WERI-Rb-1 (cell line): ENCODE measurements at places on chromosomes 6 and 20.

DNA sequence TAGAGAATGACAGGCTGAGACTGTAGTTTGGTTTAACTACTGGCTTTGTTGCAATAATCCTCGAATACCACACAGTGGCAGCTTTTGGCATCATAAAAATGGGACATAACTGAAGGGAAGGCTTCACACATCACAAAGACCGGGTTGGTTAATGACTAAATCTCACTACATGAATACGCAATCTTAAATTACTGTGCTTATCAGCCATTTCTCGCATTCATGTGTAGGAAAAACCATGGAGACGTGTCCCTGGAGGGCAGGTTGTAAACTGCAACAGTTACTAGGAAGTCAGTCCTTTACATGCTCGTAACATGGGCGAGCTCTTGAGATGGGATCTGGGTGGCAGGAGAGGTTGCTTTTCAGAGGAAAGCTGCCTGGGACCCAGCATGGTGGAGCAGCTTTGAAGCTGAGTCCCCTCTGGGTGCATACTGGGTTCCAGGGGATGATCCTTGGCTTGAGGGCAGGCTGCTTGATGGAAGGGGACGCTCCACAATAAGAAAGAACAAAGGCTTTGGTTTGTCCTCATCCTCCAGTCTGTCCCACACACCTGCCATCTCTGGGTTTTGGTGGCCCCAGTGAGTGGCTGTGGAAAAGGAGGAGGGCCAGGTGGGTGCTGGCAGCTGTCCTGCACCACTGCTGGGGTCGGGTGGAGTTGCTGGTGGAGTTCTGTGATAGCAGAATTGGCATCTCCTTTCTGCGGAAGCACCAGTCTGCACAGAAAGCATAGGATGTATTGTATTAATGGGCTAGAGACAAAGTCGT lies 2.1 kb downstream of the RPS21 start:
- no peak for DNase-seq

DNA sequence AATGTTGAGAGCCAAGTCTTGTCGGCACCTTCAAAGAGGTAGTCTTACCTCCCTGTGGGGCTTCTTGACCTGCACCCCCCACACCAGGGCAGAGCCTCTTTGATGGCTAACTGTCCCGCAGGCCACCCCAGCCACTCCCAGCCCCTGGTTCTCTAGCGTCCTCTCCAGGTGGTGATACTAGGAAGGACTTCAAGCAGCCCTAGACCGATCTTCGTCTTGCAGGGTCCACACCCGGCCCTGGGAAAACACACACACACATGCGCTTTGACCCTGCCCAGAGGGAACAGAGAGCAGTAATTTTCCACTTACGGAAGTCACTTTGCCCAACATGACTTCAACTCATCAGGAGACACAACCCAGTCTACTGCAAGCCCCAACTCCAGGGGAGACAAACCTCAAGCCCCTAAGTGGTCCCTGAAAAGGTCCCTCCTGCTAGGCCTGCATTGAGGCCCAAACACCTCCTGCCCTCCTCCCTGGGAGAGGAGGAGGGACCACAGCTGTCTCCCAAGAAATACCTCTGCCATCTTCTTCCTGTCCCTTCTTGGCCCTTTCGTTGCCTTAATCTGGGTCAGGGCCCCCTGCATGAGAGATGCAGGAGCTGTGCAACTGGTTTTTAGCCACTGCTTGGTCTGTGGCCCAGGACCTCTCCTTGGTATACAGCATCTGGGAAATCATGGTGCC lies 2.9 kb upstream of the BPIFB1 start:
- DNase-seq, result no peak

GRCh38 chr20:4192378-4193068 lies 177.2 kb upstream of the RNF24 start:
- DNase-seq, result no peak

DNA sequence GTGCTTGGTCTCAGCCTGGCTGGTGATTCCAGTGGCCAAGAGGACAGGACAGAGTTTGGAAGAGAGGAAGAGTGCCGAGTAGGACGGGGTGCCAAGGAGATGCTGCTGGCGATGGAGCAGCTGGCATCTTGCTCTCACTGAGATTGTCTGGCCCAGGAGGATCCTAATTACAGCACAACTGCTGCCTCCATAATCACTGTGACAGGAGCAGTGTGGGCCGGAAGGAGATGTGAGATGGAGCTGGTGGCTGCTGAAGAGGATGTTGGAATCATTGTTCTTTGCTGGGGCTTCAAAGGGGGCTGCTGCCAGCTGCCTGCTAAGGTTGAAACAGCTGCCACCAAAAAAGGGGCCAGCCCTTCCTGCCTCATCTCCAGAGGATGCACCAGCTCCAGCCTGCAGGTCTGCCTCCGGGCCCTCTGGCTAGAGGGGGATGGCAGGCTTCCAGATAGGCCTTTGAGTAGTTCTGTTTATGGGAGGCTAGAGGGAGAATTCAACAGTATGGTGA lies 214.4 kb downstream of the RNF144B start:
- DNase-seq, result no peak

GRCh38 chr20:3863317-3863716 lies 16.7 kb downstream of the MAVS start:
- DNase-seq, result no peak

DNA sequence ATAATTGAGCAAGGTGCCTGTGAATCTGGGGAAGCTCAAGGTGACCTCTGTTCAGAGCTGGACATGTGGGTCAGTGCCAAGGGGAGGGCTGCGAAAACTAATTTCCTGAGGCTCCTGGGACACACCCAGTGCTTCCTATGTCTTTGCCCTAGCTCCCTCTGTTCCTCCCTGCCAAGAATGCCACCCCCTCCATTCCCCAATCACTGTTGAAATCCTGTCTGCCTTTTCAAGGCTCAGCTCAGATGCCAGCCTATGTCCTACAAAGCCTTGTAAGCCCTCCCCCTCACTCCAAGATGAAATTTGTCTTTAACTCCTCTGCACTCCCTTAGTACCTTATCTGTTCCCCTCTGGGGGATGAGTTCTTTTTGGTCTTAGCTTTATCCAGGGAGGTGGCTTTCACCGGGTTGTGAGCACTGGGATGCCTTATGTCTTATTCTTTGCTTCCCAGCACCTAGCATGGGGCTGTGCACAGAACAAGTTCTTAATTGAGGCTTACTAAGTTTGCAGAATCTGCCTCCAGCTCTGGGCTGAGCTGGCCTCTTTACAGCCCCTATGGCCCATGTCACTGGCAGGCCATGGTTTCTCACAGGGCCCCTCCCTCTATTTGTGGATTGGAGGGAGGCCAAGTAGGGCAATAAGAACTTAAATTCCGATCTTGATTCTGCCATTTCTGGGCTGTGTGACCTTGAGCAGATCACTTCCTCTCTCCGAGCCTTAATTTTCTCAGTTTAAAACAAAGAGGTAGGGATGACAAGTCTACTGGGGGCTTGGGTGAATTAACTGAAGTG lies 51.5 kb upstream of the EPB41L1 start:
- DNase-seq, result no peak

- DNase-seq, result no peak
These were observed 2.7 kb upstream of the TUBB2A start for GRCh38 chr6:3159805-3160781.

DNA sequence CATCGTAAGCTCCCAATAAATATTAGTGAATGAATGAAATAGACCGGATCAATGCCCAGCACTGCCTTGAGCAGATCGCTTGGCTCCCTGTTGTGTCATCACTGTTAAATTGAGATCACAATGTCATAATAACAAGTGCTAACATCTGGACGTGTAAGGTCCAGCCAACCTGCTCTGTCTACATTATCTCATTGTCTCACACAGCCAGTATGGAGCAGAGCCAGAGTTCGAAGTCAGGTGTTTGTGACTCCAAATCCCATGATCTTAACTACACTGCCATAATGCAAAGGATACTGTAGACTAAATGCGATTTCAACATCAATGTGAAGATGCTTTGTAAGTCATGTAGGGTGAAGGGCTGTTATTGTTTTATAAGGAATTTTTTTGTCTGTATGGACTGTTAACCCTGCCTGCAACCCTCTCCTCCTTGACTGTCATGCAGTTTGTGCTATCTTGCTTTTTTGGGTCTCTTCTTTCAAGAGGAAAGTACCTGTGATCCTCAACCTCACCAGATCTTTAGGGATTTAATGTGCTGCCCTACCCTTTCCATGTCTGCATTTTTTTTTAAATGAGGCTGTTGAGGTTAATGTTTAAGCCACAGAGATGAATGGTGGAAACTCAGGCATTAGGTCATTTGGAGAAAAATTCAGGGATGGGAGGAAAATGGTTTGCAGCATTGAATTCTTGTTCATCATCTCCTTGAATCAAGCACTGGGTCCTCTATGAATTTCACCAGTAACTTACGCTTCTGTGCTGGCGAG lies 49.0 kb upstream of the OCSTAMP start:
- DNase-seq, result no peak

DNA sequence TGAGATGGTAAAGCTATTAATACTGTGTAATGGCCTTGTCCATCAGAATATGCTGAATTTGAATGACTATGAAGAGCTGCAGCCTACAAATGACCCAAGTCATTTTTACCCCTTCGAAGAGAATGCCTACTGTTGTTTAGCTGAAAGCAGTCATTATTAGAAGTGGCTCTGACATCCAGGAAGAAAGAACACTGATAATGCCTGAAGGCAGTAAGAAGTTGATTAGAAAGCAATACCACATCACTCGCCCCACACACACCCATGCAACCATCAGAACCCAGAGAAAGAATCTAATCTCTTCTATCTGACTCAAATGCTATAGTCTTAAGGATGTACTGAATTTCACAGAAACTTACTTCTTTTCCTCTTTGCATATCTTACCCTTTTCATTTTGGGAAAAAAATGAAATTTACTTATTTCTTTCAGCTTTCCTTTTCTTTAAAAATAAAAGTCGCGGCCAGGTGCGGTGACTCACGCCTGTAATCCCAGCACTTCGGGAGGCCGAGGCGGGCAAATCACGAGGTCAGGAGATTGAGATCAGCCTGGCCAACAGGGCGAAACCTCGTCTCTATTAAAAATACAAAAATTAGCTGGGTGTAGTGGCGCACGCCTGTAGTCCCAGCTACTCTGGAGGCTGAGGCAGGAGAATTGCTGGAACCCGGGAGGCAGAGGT lies 61.0 kb downstream of the ARHGAP18 start:
- DNase-seq, result no peak

DNA sequence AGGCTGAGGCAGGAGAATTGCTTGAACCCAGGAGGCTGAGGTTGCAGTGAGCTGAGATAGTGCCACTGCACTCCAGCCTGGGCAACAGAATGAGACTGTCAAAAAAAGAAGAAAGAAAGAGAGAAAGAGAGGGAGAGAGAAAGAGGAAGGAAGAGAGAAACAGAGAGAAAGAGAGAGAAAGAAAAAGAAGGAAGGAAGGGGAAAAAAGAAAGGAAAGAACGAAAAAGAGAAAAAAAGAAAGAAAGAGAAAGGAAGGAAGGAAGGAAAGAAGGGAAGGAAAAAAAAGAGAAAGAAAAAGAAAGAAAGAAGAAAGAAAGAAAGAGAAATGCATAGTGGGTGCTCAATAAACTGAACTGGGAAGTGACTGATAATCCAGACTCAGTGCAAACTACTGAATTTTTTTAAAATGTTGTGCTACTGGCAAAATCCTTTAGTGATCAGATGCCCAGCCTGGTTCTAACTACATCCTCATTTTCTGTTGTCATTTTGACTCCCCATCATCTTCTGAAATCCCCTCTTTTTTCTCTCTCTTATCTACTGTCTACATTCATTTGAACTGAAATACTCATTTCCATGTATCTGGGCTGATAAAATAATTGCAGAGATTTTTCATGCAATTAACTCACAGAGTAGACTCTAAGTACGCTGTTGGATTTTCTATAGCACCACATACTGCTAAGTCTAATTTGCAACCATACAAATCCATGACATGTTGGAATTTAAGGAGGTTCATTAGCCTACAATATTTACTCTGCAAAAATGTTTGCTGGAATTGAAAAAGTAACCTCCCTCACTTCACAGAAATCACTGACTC lies 85.3 kb upstream of the HIVEP1 start:
- DNase-seq, result no peak

DNA sequence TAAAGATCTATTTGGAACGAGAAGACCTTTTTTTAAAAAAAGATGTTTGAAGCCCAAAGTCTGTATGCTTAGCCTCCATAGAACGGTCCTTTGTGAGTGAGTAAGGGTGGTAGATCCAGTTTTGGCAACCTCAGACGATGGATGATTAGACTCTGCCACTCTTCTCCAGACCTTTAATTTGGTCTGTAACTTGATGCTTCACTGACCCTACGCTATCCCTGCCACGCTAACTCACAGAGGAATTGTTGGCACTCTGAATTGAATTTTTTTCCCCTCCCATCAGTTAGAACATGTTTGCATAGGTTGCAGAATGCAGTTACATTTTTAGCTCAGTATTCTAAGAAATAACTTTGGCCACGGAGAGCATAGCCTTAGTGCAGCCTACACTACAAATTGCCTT lies 15.8 kb upstream of the DEK start:
- no peak for DNase-seq
